ENCODE measurements at places on chromosomes 13 and 19.
A peak's percentile ranks its signal among the peaks of the same experiment; 100 is the strongest.

- DNase-seq = no peak
Observed at GRCh38 chr13:89199138-89199537, 1528.0 kb downstream of the SLITRK5 start.

DNA sequence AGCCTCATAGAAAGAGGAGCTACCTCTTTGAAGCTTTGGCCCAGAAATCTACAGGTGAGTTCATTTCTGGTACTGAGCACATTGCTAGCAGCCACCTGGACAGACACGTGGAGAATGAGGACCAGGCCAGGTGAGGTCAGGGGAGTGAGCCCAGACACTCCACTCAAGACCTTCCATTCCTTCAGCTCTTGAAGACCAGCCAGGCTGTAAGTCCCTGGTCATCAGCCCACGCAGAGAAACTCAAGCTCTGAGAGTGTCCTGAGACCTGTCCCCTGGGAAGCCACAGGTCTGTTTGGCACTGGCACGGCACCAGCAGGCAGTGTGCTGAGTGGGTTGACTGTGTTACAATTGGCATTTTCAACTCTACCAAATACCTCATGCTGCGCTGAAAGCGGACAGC is 27.4 kb downstream of the C13orf42 start:
- DNase-seq = no peak

DNA sequence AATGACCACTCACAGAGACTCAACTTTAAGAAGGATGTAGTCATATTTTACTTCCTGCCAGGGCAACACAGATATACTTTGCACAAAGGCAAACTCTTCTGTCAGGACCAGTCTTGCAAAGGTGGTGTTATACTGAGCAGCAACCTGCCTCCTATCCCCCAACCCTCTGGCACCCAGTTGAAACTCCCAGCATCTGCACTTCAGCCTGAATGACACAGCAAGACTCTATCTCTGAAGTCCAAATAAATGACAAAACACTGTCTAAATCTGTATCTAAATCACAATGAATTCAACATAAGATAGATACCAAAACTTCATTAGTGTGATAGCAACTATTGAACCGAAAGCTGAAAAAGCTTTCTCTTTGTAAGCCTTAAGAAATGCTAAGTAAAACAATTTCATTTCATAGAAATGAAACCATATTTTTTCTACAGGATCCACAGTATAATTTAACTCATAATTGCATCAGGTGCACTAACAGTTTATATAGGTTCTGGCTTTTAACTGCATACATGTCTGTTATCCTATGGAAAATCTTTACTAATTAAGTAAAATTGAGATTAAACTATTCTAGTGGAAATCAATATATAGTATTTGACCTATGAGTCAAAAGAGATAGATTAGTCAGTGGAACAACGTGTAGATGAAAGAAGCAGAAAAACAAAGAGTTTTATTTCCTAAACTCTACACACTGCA is 163.7 kb downstream of the TBC1D4 start:
- no peak for DNase-seq

GRCh38 chr13:103960001-103960400 is 893.8 kb upstream of the SLC10A2 start:
- no peak for DNase-seq

DNA sequence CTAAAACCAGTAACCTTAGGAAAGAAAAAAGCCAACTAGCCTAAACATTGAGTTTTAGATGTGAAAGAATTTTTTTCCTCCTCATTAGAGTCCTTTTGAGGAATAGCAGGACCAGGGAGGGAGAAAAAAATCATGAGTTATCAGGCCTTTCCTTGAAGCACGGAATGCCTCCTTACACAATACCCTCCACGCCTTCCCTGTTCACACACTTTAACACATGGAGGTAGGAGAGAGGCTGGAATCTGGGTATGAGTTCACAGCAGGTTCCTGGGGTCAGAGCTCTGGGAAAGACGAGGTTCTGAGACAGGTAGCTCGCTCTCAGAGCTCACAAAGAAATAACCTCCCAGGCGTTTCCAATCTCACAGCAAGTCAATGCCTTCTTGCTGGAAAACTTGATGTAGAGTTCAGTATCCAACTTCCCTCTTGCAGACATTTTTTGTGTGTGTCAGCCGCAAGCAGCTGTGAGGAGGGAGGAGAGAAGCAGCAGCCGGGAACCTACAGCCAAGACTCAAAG is 716 bp downstream of the ZNF573 start:
- DNase-seq = no peak

GRCh38 chr19:2289714-2290435 is 7.9 kb upstream of the PEAK3 start:
- DNase-seq = peak; percentile 40

Measured in stimulated activated naive CD4-positive, alpha-beta T cell (primary cell).